ENCODE measurements at places on chromosomes 1 and 21.

- no peak for DNase-seq
These were observed 27.3 kb downstream of the JMJD4 start for GRCh38 chr1:227707846-227708245.

DNA sequence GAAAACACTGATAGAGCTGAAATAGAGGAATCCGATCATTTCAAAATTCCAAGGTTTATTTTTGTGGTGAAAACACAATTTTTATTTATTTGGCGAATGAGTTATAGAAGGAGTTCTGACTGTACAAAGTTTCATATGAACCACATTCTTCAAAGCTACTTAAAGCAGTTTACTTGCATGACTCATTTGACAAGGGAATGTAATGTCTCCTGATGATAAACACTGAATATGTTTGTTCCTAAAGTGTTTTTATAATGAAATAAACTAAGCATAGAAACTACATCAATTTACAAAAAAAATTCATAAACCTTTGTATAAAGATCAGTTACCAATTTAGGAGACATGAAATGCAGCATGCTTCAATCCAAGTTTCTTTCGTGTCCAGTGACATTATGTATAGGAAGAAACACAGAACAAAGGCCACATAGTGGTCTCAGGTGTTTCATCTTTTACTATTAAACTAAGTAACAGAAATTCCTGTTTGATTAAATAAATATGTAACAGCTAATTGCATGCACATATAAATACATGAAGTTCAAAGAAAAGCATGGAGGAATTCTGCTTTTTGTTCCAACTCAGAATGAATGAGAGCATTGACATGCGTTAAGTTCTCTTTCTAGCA, 2.5 kb downstream of the PRKACB start:
- DNase-seq = peak; percentile 19

DNA sequence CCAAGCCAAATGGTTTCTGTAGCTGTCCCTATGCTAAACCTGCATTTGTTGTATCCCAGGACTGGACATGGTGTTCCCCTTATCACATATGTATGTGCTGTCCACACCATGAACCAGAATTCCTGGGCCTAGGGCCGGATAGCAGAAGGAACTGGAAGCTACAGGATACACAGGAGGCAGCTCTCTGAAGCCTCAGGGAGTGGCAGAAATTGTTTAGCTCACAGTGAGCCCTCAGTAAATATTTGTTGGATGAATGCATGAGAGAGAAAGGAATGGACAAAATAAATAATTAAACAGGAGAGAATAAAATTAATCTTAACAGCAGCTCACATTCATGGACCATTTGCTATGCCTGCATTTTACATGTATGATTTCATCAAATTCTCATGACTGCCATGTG, 2.1 kb downstream of the NIPAL3 start:
- DNase-seq = no peak

GRCh38 chr1:93681101-93681988, at the start of gene BCAR3:
BCAR3 (minus strand) TSS chr1:93681837; CDS start chr1:93674930, 6,907 bp downstream.
- peak; percentile 51 for DNase-seq

GRCh38 chr1:156705918-156706656, 704 bp upstream of the CRABP2 start:
- DNase-seq = peak; percentile 67

DNA sequence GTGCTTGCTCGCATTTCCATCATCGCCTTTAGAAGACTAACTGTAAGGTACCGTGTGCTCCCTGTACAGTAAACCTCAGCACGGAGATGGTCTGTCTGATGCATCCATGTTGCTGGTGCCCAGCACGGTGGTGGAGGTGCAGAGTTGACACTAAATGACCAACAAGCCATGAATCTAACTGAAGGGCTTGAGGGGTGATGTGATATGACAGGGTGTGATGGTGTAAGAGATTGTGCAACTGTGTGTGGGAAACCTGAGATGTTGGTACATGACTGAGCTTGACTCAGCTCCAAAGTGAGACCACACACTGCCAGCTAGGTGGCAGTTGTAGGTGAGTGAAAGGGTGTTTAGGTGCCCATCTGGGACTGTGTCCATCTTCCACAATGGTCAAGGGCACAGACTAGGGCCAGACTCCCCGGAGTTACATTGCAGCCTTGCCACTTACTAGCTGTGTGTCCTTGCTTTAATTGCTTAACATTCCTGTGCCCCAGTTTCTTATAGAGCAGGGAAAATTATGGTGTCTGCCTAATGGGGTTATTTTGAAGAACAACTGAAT, 21.4 kb downstream of the SLC2A1 start:
- DNase-seq = peak; percentile 81

GRCh38 chr21:28522014-28522799, 470.5 kb downstream of the LTN1 start:
- DNase-seq = peak; percentile 8

DNA sequence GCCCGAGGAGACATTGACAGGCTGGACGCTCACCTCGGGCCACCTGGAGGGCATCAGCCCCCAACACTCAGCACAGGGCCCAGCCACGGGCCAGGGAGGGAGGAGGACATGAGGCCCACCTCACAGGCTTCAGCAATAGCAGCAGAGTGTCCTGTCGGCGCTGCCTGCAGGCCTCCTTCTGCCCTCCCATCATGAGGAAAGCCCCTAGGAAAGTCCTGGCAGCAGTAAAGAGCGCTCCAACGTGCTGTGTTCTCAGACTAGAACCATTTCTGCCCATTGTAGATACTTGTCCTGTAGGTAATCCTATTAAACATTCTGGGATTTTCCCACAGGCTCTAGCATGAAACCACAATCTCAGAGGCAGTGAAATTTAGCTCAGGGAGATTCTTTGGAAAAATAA, 62.0 kb upstream of the GALNT2 start:
- DNase-seq = no peak

DNA sequence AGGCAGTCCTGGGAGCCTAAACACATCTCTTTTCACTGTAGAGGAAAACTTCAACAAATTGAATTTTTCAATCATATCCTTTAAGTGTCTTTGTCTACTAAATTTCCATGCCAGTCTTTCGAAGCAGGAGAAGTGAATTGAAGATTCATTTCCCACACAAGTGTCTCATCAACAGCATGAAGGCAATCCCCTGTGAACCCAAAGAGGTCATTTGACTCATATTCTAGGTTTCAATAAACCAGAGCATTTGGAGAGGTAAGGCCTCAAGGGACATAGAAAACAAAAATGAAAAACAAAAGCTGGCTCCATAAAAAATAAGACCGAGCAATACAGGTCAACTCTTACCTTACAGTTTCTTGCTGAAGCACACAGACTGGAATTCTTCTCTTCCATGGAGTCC, 94.1 kb upstream of the ATP1B1 start:
- DNase-seq = no peak

DNA sequence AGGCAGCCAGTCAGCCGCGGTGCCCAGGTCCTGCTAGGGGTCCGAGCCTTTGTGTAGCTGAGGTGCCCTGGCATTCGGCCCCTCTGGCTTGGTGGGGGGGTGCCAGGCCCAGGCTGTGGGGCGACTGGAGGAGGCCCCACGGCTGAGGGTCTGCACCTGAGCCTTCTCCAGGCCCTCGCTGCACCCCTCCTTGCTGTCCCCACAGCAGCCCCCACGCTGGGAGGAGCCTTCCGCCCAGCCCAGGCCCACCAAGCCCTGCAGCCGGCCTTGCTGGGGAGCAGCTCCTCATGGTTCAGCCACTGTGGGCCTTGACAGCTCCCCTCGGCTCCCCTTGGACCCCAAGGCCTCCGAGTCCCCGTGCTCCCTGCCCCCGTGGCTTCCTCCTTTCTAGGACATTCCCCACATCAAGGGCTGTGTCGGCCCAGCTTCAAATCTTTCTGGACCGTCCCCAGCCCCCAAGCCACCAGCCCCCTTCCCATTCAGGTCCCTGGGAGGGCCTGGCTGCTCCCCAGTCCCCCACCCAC, 67.8 kb downstream of the MORN1 start:
- DNase-seq = no peak

DNA sequence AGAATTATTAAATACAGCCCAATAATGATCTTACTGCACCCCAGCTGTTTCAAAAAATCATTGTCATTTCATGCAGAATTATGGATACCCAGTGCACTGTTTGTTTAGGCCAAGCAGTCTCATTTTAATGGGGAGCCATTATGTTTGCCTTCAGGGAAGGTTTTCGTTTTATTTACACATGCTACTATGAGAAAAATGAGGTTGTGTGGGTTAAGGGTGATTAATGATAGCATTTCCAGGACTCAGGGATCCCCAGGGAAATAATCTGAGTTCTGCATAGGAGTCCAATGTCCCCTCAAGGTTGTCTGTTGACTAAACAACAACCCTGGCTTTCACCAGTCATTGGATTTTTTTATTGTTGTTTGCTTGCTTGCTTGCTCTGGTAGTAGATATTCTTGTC, 71.0 kb upstream of the ZP4 start:
- DNase-seq = no peak

GRCh38 chr21:27505516-27505915, 538.6 kb upstream of the ADAMTS5 start:
- DNase-seq = no peak

DNA sequence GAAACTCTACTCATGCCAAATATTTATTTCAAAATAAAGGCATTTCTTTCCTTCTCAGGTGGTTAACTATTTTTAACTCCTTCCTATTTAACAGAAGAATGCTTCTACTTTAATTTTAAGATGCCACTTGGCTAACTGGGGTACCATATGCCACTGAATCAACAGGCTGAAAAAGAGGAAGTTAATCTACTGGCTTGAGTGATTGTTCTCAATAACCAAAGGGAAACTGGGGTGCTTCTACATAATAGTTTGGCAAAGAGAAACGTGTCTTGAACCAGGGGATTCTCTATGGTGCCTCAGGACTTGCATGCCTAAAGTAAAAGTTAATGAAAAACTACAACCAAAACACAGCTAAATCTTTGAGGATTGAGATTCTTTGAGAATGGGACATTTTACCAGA, 142.6 kb downstream of the DENND1B start:
- peak; percentile 11 for DNase-seq

- no peak for DNase-seq
These were observed 287.5 kb upstream of the DAB1 start for GRCh38 chr1:57711326-57711725.

DNA sequence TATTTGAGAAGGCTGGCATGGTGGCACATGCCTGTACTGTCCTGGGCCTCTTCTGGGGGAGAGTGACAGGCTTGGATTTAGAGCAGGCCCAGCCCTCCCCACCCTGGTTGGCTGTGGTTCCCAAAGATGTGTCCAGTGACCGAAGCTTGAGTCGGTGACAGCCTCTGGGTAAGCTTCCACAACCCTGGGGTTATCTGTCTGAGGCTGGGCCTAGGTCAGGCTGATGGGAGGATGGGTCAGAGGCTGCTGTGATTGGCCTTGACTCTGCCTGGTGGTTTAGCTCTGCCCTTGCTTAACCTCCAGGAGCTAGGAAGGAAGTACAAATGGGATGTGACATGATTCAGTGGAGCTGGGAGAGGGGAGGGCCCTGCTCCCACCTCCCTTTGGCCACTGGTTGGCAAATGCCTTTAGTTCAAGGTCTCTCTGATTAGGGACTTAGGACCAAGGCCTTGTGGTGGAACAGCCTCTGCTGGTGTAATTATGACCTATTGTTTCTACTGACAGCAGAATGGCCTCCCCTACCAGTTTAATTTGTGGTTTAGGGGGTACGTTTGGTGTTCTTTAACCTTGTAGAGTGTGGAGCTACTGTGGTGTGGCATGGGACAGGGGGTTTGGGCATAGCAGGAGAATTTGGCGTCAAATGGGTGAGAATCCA, 16.6 kb downstream of the NUDC start:
- DNase-seq = peak; percentile 21

Data from NB4 (cell line).